ENCODE measurements at places on chromosomes 5 and 9.

- no peak for DNase-seq
These were observed 67.4 kb downstream of the FBN2 start for GRCh38 chr5:128470663-128471062.

DNA sequence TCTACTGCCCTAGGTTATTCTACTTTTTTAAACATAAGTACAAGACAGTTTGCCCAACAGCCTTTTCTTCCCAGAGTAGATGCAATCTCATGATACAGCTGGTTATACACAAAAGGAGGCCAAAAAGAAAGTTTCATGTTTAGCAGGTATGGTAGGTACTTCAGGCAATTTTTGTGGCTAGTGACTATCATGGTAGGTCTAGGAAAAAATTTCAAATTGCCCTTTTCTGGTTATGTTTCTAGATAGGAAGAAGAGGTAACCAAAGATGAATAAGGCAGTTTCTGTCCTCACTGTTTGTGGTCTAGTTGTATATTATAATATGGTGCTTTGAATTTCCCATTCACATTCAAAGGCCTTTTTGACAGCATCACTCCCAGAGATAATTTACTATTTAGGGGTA, 19.7 kb downstream of the MEGF9 start:
- DNase-seq: no peak

GRCh38 chr5:139474890-139475791, 4.3 kb downstream of the SMIM33 start:
- DNase-seq: peak; percentile 97

- DNase-seq: no peak
These were observed 90.1 kb downstream of the MPDZ start for GRCh38 chr9:13189362-13189761.

GRCh38 chr5:67058998-67059743, 137.4 kb downstream of the CD180 start:
- DNase-seq: no peak

DNA sequence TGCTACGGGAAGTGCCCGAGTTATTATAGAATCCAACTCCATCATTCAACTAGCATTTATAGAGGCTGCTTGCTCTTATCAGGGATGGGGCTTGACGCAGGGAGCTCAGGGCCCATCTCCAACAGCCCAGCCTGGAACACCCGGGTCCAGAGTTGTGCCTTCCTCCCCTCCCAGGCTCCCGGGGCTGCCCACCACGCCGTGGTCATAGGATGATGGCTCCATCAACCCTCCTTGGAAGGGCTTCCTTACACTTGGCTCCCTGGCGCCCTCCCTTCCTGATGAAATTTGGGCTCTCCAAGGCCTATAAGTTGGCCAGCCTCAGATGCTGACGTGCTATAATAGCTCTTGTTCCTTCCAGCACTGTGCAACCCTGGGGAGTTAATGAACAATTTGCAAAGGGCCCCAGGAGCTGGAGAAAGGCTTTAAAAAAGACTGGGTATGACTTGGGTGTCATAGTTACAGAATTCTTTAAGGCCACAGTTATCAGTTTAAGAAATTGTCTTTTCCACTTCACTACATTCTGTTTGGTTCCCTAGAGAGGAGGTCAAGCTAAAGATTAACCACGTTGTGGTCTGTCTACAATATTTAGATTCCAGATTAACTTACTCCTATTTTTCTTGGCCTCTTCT, 42.5 kb upstream of the GADD45G start:
- DNase-seq: no peak

DNA sequence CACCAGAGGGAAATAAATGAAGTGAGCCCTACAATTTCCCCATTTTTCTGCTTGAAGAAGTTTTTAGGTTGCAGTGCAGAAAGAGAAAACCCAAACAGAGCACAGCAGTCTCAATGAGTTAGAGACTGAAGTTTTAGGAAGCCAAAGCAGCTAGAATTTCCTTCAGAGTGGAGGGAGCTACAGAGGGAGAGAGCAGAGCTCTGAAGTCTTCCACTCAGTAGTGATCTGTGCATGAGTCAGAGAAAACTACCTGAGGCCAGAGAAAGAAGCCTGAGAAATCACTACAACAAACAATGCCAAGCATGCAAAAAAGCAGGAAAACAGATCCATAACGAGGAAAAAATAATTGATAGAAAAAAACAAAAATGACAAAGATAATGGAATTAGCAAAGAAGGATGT, 17.9 kb upstream of the NDUFB6 start:
- no peak for DNase-seq

DNA sequence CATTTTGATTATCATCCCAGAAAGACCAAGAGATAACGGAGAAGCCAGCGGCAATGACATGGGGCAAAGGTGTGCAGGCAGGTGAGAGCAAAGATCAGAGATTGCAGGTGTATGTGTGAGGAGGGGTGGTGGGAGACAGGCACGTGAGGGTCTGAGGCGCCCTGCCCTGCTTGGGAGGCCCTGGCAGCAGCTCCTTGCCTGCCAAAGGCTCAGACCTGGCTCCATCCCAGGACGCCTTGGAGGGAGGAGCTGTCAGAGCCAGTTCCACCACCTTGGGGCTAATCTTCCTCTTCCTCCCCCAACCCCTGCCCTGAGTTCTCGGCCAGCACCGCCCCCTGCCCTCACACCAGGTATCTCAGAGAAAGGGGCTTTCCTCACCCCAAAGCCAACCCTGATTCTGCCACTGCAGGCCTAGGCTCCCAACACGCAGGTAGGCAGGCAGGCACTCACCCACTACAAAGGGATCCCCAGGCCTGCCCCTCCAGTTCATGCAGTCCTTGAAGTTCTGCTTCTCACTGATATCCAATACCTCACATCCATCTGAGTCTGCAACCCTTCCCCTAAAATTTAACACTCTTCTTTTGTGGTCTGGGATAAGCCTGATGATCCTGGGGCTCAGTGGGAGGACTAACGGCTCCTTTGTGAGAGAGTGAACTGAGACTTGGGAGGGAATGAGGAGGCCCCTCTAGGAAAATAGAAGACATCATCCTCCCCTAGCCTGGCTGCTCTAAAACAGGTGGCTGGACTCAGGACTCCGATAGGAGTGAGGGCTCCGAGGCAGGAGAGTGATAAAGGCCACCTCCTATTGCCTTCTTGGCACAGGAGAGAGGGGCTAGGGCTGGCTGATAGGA, 1.8 kb downstream of the AQP3 start:
- no peak for DNase-seq

GRCh38 chr5:104708027-104708426, 1145.4 kb upstream of the NUDT12 start:
- no peak for DNase-seq

- no peak for DNase-seq
These were observed 330.4 kb upstream of the KLF4 start for GRCh38 chr9:107819772-107820565.

GRCh38 chr9:95746408-95747180, 128.9 kb upstream of the ERCC6L2 start:
- no peak for DNase-seq

DNA sequence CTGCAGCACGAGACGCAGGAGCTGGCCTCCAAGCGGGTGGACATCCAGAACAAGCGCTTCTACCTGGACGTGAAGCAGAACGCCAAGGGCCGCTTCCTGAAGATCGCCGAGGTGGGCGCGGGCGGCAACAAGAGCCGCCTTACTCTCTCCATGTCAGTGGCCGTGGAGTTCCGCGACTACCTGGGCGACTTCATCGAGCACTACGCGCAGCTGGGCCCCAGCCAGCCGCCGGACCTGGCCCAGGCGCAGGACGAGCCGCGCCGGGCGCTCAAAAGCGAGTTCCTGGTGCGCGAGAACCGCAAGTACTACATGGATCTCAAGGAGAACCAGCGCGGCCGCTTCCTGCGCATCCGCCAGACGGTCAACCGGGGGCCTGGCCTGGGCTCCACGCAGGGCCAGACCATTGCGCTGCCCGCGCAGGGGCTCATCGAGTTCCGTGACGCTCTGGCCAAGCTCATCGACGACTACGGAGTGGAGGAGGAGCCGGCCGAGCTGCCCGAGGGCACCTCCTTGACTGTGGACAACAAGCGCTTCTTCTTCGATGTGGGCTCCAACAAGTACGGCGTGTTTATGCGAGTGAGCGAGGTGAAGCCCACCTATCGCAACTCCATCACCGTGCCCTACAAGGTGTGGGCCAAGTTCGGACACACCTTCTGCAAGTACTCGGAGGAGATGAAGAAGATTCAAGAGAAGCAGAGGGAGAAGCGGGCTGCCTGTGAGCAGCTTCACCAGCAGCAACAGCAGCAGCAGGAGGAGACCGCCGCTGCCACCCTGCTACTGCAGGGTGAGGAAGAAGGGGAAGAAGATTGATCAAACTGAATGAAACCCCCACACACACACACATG, 654 bp downstream of the PURA start:
- DNase-seq: peak; percentile 78

DNA sequence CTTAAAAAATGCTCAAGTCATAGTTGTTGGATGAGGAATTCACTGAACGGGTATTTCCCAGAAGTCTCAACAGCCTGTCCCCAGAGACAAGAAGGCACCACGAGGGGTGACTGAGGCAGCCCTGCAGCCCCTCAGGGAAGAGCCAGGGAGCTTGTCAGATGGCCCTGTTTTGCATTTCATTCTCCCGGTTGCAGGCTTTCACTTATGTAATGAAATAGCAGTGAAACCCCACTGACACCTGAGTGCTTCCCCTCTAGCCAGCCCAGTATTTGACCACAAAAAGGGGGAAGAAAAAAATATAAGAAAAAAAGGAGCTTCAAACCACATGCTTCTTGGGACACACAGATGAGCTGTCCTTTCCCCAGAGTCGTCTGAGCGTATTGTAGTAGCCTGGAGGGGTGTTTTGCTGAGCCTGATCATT, 75.3 kb upstream of the IL12B start:
- peak; percentile 51 for DNase-seq

DNA sequence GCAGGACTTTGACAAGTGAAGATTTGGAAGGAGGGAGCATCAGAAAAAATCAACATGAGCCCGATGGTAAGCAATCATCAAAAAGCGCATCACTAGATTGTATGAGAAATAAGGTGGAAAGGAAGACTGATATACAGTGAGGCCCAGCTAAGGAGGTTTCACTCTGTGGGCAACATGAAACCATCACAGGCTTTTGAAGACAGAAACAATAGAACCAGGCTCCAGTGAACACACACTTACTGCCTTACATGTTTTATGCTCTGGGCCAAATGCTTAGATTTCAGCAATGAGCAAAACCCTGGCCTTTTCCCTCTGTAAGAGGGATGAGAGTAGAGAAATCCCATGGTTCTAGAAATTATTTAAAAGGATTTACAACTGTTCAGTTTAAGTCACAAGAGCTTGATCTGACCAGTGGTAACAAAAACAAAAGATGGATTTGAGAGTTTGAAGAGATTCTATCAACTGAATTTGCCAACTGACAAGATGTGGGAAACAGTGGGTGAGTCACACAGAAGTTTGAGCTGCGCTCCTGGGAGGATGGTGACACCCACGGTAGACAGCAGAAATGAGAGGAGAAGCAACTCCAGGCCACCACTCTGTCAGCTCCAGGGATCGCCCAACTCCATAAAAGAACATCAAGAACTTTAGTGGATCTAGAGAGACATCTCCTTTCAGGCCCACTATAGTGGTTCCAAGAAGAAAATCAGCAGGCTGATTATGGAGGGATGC, 261.8 kb downstream of the MCTP1 start:
- DNase-seq: peak; percentile 10

GRCh38 chr9:106481013-106481609, 381.9 kb upstream of the ZNF462 start:
- DNase-seq: no peak

GRCh38 chr5:19923742-19924141, 64.3 kb downstream of the CDH18 start:
- no peak for DNase-seq
